ENCODE measurements at places on chromosomes 4 and X. TPM values are rescaled to one million over a fixed set of nuclear protein-coding genes. Genes with fewer than 3 reads are reported as not detected.

GRCh38 chrX:120457766-120458180 is 11.3 kb downstream of the LAMP2 start:
- DNase-seq: no peak

DNA sequence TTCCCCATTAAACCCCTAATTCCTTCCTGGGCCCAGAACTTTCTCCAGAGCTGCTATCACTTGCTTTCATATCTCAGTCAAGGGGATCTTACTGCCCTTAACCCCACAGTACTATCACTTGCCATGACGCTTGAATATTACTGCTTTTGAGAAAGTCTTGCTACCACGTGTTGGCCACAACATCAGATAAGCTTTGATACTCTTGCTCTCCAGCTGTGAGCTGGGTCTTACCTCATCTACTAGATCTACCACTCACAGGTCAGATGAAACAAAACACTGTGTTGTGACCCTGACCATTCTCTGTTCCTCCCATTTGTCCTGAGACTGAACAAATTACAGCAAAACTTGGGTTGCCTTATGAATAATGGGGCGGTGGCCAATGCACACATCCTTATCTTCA is 12.1 kb upstream of the TAPT1 start:
- no peak for DNase-seq

GRCh38 chrX:153884136-153884535 is 1.8 kb downstream of the L1CAM start:
- DNase-seq: no peak

- no peak for DNase-seq
Observed at GRCh38 chr4:55993994-55994663, 45.4 kb downstream of the CEP135 start.

DNA sequence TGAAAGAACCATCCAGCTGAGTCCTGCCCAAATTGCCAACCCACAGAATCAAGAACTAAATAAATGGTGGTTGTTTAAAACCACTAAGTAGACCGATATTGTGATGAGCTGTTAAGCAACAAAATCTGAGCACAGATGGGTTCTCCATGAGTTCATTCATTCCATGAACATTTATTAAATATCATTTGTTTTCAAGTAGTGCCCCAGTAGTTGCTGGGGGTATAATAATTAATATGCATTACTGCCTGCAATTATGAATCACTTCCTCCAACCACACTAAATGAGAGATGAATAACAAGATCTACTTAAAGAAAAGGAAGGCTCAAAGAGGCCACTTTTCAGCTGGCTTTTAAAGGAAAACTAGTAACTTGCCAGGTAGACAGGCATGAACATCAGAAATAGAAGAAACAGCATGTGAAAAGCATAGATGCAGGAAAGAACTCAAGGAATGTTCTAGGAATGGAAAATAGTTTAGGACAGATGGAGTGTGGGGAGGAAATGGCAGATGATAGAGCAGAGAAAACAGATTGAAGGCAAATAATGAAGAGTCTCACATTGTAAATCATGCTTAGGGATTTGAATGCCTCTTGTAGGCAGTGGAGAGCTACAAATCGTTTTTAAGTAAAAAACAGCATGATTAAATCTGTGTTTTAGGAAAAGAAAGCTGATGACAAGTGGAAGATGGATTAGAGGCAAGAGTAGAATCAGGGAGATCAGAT is 641.7 kb upstream of the DIPK2B start:
- no peak for DNase-seq

- no peak for DNase-seq
Observed at GRCh38 chrX:8432396-8432795, 32.2 kb upstream of the VCX3B start.

- no peak for DNase-seq
Observed at GRCh38 chr4:181761156-181761555, 482.0 kb upstream of the TENM3 start.

- DNase-seq: no peak
Observed at GRCh38 chr4:32290102-32290501, 1569.9 kb downstream of the PCDH7 start.

DNA sequence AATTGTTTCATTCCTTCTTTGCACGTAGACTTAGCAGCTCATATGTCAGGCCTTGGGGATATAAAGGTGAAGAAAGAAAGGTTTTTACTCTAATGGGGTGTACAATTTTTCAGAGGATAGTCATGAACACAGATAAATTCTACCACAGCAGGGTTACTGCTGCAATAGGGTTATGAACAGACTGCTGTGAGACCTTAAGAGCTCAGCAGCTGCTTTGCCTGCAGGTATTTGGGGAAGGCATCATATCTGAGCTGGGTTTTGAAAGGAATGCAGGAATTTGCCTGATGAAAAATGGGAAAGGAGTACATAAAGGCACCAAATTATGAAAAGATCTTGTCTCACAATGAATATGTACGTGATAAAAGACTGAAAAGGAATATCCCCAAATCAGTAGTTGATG is 128.9 kb downstream of the CEP135 start:
- no peak for DNase-seq

DNA sequence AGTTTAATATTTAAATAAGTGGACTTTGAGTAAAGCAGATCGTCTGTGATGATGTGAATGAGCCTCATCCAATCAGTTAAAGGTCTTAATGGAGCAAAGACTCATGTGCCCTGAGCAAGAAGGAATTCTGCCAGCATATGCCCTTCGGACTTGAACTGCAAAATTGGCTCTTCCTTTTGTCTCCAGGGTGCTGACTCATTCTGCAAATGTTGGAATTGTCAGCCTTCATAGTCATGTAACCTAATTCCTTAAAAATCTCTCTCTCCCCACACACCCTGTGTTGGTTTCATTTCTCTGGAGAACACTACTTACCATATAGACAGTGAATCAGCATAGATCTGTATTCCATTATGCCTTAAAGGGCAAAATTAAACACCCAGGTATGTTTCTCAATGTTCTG is 609.8 kb upstream of the GALNTL6 start:
- no peak for DNase-seq

GRCh38 chr4:90001023-90001422 is 106.4 kb downstream of the MMRN1 start:
- no peak for DNase-seq

DNA sequence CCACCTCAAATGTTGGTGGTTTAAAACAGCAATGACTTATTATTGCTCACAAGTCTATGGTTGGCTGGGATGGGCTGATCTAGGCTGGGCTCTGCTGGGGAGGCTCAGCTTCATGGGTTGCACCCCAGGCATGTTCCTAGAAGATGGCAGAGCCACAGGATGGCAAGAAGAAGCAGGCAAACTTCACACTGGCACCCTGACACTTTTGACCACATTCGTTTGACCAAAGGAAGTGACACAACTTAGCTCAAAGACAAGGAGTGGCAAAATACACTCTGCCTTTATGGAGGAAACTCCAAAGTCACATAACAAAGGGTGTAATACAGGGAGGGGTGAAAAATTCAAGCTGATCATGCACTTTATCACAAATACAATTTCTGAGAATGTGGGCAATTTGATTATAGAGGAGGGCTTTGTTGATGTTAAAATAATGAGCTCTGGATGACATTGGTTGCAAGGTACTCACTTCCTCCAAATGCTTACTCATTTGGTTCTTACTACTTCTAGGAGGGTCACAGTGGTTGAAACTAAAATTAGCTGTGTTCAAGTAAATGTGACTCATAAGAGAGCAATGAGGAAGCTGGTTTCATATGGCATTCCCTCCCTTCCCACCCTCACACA is 249.2 kb upstream of the RPS6KA3 start:
- no peak for DNase-seq

DNA sequence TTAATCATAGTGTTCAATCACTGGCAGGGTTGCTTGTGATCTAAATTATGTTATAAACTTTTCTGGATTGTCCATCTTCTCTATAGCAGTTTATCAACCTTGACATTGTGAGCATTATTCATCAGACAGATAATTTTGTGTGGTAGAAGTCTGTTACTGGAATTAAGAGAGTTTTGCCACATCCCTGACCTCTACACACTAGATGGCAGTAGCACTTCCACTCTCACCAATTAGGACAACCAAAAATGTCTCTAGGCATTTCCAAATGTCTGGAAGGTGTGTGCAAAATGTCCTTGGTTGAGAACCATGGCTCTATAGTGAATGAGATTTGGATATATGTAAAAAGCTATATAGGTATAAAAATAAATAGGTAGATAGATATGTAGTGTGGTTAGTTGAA is 324.1 kb upstream of the FAM47C start:
- DNase-seq: no peak

GRCh38 chr4:154414796-154415195 is 76.8 kb downstream of the DCHS2 start:
- DNase-seq: no peak

GRCh38 chr4:177607111-177607573 is 164.9 kb upstream of the AGA start:
- DNase-seq: no peak

Gene F9
- not detected for total RNA-seq

Gene ZGRF1
- 4.5 TPM for total RNA-seq

Gene PPP4R3C
- not detected for total RNA-seq

Gene CT45A8
- not detected for total RNA-seq

Gene PPEF1
- total RNA-seq: not detected

Gene NAP1L5
- total RNA-seq: 11.4 TPM

Gene IL2RG
- total RNA-seq: 2.8 TPM

Gene ALB
- not detected for total RNA-seq

Gene RTL3
- total RNA-seq: 0.23 TPM

Gene FGFR3
- 0.32 TPM for total RNA-seq

Gene DMRTC1
- not detected for total RNA-seq

Gene FHIP1A
- 11.9 TPM for total RNA-seq
